ENCODE measurements at places on chromosomes 16 and 17.

GRCh38 chr17:41018541-41018940, 8.5 kb downstream of the KRTAP1-5 start:
- DNase-seq: no peak

DNA sequence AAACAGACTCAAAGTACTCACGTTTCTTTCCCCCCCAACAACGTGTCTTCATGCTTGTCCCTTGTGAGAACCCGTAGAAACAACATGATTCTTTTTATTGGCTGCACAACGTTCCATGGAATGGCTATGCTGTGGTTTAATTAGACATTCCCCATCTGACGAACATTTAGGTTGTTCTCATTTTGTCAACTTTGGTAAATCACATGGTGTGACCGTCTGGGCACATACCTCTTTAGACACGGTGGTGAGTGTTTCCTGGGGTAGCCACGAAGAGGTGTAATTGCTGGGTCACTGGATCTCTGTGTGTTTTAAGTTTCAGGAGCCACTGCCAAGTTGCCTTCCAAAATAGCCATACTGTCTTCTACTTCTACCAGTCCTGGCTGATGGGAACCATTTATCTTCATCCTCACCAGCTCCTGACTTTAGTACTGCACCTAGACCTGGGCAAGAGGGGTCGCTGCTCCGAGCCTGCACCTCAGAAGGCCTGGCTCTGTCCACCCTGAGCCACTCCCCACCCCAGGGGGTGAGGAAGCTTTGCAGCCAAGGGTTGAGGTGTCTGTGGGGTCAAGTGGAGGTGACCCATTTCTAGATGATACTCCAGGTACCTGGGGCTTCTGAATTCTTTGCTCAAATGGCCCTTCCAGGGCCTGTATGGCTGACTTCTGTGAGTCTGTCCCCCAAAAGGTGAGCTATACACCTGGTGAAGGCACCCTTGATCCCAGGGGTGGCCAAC, 84.7 kb downstream of the IRX5 start:
- DNase-seq: no peak

DNA sequence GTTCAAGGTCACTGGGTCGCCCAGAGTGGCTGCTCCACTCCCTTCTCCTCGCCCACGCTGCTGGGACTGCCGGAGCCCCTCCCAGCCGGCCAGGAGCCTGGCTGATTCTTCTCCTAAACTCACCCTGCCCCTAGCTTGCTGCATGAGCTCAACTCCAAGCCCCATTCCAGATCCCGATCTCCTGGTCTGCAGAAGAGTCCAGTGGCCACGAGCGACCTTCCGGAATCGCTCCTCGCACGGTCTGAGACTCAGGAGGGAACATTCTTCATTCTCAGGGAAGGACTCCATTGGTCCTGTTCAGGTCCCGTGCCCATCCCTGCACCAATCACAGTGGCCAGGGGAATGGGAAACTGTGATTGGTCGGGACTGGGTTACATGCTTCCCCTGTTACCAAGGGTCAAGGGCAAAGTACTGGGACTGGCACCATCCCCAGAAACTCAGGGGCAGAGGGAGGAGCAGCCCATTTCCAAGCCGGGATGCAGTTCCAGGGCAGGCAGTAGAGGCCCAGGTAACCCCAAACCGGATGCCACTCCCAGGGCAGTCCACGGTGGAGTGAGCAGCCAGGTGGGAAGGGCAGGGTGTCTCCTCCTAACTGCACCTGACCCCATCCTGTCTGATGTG, 24.5 kb upstream of the CIBAR2 start:
- DNase-seq: no peak

DNA sequence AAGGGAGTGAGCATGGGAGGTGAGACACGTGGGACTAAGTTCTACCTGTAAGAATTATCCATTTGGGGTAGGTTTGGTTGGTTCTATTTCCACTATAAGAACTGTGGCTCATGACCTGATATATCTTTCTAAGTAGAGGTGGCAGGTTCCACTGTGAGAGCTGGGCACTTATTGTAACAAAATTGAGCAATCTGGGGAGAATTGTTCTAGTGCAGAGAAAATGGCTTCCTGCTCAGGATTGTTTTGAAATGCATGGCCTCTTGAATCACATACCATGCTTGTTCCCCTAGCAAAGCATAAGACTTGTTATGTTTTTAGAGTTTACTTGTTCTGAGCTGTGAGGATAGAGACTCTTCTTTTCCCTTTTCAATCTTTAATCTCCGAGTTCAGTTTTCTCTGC, 125.9 kb downstream of the MAP2K6 start:
- no peak for DNase-seq

DNA sequence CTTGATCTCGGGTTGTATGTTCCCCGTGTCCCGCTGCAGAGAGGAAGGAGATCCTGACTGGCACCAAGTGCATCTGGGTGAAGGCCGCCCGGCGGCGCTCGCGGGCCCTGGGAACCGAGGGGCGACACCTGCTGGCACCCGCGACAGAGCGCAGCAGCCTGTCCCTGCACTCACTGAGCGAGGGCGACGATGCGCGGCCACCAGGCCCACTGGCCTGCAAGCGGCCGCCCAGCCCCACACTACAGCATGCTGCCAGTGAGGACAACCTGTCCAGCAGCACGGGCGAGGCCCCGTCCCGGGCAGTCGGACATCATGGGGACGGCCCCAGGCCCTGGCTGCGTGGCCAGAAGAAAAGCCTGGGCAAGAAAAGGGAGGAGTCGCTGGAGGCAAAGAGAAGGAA, 7.5 kb downstream of the BTBD17 start:
- no peak for DNase-seq

- no peak for DNase-seq
Observed at GRCh38 chr16:1903845-1904840, 14.1 kb downstream of the HS3ST6 start.

- no peak for DNase-seq
Observed at GRCh38 chr17:50100480-50100883, 5.3 kb downstream of the PDK2 start.

GRCh38 chr16:63960321-63960720, 1161.5 kb downstream of the CDH11 start:
- no peak for DNase-seq

- DNase-seq: no peak
Observed at GRCh38 chr17:72372185-72372584, 251.4 kb downstream of the SOX9 start.

- no peak for DNase-seq
Observed at GRCh38 chr17:69497161-69497560, 82.7 kb downstream of the MAP2K6 start.

GRCh38 chr16:8581831-8582580, 8.3 kb downstream of the TMEM114 start:
- DNase-seq: no peak

DNA sequence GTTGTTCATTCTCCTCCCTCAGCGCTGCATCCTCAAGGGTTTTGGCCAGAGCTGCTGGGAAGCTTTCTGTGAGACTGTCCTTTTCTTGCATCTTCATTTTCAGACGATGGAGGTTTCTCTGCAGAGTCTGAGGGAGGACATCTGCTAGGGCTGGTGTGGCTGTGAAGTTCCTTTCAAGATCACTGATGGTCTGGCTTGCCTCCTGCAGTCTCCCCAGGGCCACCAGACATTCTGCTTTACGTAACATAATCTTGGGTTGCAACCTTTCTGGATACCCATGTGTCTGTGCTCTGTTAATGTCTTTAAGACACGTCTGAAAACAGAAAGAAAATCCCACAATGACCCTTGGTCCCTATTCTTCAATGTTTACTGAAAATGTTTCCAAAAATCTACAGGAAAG, 29.0 kb downstream of the SMYD4 start:
- DNase-seq: no peak

DNA sequence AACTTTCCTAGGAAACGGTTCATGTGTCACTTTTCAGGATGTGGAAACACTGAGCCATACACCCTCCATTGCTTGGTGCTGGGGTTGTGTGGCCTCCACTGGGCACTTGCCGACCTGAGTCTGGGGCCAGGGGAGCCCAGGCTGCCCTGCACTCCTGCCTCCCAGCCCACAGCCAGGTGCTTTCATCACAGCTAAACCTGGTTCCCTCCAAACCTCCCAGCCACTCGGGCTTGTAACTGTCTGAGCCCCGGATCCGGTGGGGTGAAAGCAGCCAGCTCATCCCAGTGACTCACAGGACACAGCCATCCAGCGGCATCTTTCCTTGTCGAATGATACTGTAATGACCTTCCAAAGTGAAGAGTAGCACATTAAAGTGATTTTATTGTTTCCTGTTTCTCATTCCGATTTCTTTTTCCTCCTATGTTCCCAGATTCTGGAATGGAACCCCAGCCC, 19.8 kb downstream of the CARHSP1 start:
- no peak for DNase-seq

DNA sequence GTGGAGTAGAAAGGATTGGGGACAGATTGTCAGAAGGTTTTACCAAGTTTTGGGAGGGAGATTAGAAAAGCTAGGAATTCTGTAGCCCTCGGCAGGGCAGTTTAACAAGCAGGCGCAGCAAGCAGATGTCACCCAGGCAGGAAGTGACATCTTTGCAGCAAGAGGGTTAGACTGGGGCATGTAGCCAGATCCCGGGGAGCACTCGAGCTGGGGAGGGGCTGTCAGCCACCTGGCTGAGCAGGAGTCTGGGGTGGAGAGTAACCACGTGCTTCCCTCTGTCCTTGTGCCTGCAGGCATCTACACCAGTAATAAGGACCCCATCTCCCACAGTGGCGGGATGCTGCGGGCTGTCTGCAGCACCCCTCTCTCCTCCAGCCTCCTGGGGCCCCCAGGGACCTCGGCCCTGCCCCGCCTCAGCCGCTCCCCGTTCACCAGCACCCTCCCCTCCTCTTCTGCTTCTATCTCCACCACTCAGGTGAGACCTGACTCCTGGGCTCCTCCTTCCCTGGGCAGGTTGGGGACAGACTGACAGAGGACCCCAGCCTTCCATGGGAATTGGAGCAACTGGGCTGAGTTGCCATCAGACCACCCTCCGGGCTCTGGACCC, 12.2 kb downstream of the MLLT6 start:
- no peak for DNase-seq

GRCh38 chr16:19186408-19186807, 18.4 kb downstream of the SYT17 start:
- no peak for DNase-seq

DNA sequence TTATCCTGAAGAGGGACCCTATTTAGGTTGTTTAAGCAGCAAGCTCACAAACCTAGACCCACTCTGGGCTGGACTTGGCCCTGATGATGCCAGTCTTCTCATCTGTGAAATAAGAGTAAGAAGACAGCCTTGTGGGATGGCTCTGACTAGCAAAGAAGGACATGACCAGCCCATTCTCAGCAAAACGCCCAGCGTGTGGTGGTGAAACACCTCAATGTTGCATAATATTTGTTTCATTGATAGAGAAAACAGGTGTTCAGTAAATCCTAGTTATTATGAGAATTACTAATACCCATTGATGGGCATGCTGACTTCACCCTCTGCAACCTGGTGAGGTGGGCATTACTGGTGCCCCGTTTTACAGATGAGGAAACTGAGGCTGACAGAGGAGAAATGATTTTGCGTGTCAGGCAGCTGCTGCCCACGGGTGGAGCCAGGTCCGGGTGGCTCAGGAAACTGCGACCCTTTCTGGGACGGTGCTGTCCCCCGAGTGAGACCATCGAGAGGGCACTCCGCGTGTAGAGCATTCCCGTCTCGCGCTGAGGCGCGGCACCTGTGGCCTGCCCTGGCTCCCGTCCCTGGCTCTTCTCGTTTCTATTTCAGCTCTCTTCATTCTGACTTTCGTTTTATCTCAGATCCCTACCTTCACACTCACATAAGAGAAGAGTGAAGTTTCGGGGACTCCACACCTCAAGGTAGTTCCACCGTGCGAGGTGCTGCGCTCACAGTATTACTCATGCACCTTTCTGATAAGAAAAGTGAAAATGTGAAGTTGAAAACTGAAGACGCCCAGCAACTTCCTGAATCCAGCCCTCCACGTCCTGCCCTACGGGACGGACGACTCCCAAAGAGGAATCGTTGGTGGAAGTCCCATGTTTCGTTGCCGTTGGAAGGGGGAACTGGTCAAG, 48.5 kb downstream of the IRF8 start:
- DNase-seq: no peak

- no peak for DNase-seq
Observed at GRCh38 chr17:45425984-45426413, 6.7 kb downstream of the ARHGAP27 start.

DNA sequence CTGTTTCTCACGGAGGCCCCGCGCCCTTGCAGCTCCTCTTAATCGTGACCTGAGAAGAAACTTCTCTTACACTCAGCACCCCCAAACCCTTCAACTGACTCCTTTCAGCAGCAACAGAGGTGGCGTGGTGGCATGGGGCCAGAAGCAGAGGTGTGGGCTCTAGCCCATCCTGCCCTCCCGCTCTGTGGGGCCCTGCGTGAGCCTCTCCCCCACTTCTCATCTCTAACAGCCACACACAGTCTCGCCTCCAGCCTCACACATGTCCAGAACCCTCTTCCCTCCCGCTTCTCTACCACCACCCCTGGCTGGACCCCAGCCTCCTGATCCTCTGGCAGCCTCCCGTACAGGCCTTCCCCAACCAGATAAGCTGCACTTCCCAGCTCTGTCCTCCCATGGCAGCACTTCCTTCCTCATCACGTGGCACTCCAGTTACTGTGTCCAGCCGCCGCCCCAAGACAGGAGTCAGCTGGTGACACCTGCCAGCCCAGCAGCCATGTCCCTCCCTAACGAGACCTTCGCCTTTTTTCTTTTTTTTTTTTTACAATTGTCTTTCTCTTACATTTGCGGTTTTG, 30.5 kb downstream of the NSMCE1 start:
- DNase-seq: no peak

DNA sequence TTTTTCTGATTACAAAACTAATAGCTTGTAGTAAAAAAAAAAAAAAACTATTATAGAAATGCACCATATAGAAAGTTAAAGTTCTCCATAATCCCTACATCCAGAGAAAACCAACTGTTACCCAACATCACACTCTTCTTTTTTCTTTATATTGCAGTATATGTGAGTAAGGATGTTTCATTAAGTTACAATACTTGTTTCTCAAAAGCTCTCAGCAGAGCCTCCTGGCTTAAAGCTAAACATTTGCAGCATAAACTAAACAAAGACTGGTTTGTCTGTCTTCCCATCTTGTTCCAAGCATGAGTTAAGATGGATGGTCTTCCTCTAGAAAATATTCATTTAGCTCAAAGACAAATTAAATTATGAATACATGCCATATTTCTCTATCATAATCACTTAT, 25.2 kb downstream of the GRB2 start:
- DNase-seq: no peak

GRCh38 chr16:74503412-74503811, 82.1 kb upstream of the CLEC18B start:
- no peak for DNase-seq

DNA sequence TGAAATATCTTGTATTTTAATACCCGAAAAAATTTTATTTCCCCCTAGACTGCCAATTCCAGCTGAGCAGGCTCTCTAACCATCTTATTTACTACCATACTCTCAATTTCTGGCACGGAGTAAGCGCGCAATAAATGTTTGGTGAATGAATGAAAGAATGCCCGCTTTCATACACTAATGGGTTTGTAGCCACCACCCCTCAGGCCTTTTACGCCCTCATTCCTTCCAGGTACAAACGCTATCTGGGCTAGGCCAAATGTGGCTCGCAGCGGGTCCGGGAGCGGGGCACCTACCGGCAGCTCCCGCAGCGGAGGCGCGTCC, 536 bp upstream of the PLD2 start:
- no peak for DNase-seq

GRCh38 chr16:2385190-2385836, 43.9 kb upstream of the CCNF start:
- DNase-seq: no peak
